ENCODE measurements at places on chromosomes 13 and 19. TPM values are rescaled to one million over a fixed set of nuclear protein-coding genes. Genes with fewer than 3 reads are reported as not detected.

TUBGCP3 gene
- total RNA-seq: 34.0 TPM

GRCh38 chr13:78596736-78597601, 6.4 kb downstream of the POU4F1 start:
- H3K4me1 ChIP-seq: no peaks in the 10 kb centered on the region
- no peak overlapping the region for H3K4me3 ChIP-seq
- H3K27me3 ChIP-seq: peaks cover 14% of the 10 kb centered on the region
- no peak for DNase-seq

GRCh38 chr19:50924586-50924985, 13.4 kb upstream of the KLK4 start:
- H3K4me1 ChIP-seq: no peaks in the 10 kb centered on the region
- no peaks in the 10 kb centered on the region for H3K36me3 ChIP-seq
- no peak for DNase-seq

TJP3 gene
- total RNA-seq: 0.41 TPM

DNA sequence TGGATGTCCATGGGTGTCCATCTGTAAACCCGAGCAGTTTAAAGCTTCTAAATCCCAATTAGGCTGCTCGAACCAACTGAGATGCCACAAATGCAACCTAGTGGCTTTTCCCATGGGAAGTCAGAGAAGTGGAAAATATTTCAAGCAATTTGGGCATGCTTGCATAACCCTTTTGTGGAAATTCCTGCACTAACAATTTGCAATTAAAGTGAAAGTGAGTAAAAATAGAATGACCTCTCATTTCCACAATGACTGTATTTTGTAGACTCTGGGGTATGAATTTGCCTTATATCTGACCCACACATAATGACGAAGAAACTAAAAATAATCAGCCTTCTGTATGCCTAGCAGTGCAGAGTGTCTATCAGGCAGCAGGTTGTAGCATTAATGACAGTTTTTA, 91.8 kb upstream of the TSC22D1 start:
- no peak overlapping the region for H3K4me3 ChIP-seq
- peaks cover 21% of the 10 kb centered on the region for H3K4me1 ChIP-seq
- DNase-seq: no peak

- no peak for DNase-seq
- no peaks in the 10 kb centered on the region for H3K27me3 ChIP-seq
- no peaks in the 10 kb centered on the region for H3K4me1 ChIP-seq
- H3K36me3 ChIP-seq: no peaks in the 10 kb centered on the region
Observed at GRCh38 chr19:34555447-34555846, 73.9 kb downstream of the WTIP start.

DNA sequence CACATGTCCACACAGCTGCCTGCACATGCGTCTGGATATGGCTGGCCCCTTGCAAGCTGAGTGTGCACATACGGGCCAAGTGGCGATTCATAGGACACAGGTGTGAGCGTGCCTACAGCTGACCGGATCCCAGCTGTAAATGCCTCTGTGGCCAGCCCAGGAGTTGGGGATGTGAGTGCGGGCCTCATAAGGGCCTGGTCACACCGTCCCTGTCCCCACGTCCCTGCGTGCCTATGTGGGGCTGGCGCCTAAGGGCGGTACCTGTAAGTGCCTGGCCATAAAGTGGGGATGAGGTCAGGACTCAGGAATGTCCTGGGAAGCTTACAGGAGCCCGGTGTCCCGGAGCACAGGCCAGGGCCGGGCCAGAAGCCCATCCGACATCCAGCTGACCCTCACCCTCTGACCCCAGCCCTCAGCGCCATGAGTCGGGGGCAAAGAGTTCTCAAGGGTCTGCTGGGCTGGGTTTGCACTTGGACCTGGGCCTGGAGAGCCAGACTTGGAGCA, 1.3 kb upstream of the ARHGAP45 start:
- peaks cover 17% of the 10 kb centered on the region for H3K4me1 ChIP-seq
- H3K4me3 ChIP-seq: no peak overlapping the region
- H3K27ac ChIP-seq: no peak overlapping the region
- no peaks in the 10 kb centered on the region for H3K27me3 ChIP-seq
- DNase-seq: no peak

DNA sequence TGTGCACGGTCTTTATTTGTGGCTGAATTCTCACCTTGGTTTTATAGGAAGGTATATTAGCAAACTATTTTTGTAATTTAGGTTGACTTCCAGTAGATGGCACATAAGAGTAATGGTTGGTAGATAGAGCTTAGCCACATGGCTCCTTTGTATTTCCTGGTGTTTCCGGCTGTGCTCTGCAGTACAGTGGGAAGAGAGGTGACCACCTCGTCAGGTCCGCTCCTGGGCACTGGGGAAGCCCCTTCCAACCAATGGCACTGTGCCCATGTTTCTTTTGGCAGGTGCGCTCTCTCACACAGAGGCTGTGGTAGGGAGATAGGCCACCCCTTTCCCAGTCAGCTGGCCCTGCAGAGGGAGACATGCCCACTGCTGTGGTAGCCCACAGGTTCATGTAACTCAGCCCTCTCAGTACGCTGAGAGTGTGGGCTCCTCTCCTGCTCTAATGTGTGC, 74.3 kb upstream of the ATP12A start:
- no peaks in the 10 kb centered on the region for H3K27me3 ChIP-seq
- H3K36me3 ChIP-seq: no peaks in the 10 kb centered on the region
- no peak overlapping the region for H3K27ac ChIP-seq
- DNase-seq: no peak

GRCh38 chr13:48731957-48732569, 78.3 kb downstream of the CYSLTR2 start:
- no peak overlapping the region for H3K4me3 ChIP-seq
- H3K27ac ChIP-seq: no peak overlapping the region
- H3K4me1 ChIP-seq: no peaks in the 10 kb centered on the region
- H3K36me3 ChIP-seq: no peaks in the 10 kb centered on the region

LMTK3 gene
- total RNA-seq: 0.51 TPM

DNA sequence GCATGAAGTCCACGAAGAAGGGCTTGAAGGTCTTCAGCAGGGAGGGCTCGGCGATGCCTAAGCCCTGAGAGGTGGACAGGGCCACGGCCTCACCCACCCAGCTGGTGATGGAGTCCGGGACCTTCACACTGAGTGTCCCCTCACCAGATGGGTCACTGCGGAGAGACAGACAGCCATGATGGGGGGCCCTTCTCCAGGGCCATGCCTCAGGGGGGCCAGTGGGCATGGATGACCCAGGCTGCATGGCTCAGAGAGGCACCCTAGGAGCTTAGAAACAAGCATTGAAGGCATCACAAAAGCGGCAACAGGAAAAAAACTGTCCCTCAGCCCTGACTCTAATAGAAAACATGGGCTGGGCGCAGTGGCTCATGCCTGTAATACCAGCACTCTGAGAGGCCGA, 63.2 kb downstream of the F2RL3 start:
- H3K36me3 ChIP-seq: no peaks in the 10 kb centered on the region
- DNase-seq: no peak
- H3K27me3 ChIP-seq: no peaks in the 10 kb centered on the region
- no peaks in the 10 kb centered on the region for H3K4me1 ChIP-seq

- H3K27me3 ChIP-seq: no peaks in the 10 kb centered on the region
- DNase-seq: no peak
- H3K27ac ChIP-seq: no peak overlapping the region
- no peaks in the 10 kb centered on the region for H3K36me3 ChIP-seq
Observed at GRCh38 chr13:76231522-76232167, 595.5 kb downstream of the LMO7 start.

GRCh38 chr13:36377826-36378468, 31.8 kb upstream of the SPART start:
- no peaks in the 10 kb centered on the region for H3K36me3 ChIP-seq
- no peak overlapping the region for H3K4me3 ChIP-seq
- DNase-seq: no peak
- no peaks in the 10 kb centered on the region for H3K27me3 ChIP-seq
- H3K4me1 ChIP-seq: no peaks in the 10 kb centered on the region
- H3K27ac ChIP-seq: no peak overlapping the region

DNA sequence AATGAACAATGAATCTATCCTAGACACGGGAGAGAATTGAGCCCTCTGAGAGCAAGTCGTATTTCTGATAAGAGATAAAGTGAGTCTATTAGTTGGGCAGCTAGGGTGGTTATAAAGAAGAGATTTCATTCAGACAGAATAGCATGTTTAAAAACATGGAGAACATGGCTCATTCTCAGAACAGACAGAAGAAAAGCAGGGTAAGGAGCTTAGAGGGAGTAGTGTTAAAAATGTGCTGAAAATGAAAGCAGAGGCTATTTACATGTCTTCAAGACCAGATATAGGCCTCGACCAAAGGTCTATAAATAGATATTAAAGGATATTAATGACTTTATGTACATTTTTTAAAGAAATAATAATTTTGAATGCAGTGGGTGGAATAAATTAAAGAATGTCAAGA, 149.5 kb downstream of the SLITRK1 start:
- no peaks in the 10 kb centered on the region for H3K4me1 ChIP-seq
- no peak overlapping the region for H3K4me3 ChIP-seq
- no peak overlapping the region for H3K27ac ChIP-seq
- no peak for DNase-seq
- no peaks in the 10 kb centered on the region for H3K36me3 ChIP-seq

SPACA7 gene
- total RNA-seq: not detected

DNA sequence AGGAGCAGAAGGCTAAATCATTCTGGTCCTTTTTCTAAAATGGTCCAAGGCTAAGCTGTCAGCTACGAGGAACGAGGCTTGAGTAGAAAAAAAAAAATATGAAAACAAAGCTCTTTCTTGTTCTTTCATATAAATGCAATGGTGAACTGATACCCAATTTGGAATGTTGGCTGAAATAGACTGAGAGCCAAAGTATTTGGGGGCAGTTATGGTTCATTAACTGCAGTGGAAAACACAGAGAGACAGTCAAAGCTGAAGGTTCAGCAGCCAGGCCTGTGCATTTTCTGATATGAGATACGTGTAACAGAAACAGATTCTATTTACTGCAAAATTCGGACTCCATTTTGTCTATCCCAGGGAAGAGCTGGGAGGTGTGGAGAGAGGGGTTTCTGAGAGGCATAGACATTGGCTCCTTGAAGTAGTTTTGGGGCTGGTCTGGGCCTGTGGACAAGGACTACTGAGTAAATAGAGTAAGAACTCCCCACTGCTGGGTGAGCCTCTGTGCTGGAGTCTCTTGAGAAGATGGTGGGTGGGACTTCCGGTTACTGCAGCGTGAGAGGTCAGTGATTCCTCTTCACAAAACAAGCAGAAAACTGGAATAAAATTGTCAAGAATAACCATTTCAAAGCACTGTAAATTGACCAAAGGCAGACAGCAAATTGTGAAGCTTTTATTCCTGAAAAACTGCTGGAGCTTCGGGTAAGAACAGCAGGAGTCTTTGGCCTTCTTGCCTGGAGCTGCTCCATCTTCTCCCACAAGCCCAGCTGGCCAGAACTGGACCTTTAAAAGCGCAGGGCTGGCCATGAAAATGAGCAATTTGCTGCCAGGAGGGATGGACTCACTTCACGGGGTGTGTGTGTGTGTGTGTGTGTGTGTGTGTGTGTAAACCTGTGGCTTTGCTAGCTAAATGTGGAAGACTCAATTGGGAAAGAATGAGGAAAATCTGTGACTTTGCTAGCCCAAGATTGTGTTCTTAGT, 43.1 kb upstream of the CNMD start:
- H3K27me3 ChIP-seq: peaks cover 15% of the 10 kb centered on the region
- no peaks in the 10 kb centered on the region for H3K4me1 ChIP-seq
- no peak overlapping the region for H3K4me3 ChIP-seq

NOTCH3 gene
- 0.37 TPM for total RNA-seq

GRCh38 chr13:32838945-32839344, 177.3 kb upstream of the KL start:
- H3K4me3 ChIP-seq: peak overlapping the region; percentile 14
- no peaks in the 10 kb centered on the region for H3K36me3 ChIP-seq
- DNase-seq: no peak
- peak overlapping the region; percentile 84 for H3K27ac ChIP-seq

DNA sequence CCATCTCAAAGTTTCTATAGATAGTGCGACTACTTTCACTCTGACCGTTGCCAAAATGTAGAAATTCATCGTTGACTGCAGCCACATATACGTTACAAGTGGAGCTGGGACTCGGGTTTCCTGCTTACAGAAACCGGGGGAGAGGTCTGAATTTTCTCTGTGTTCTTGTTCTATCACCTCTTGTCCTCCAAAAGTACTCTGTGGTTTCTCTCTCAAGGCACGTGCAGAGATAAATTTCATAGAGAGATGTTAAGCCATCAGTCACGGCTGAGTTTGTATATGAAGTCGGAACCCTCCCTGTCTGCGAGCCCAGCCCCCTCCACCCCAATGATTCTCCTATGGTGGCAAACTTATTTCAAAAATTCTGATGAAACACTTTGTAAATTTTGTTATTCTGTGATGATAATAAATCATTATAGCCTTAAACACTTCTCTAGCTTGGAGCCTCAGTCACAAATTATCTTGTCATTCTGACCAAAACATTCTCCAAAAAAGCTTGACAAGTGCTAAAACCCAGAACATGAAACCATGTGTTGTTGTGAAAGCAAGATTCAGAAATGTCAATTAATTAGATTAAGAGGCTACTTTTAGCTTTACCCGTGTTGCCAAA, 87.5 kb downstream of the TSHZ3 start:
- H3K4me1 ChIP-seq: no peaks in the 10 kb centered on the region
- H3K36me3 ChIP-seq: no peaks in the 10 kb centered on the region
- H3K27ac ChIP-seq: no peak overlapping the region
- H3K4me3 ChIP-seq: no peak overlapping the region

DNA sequence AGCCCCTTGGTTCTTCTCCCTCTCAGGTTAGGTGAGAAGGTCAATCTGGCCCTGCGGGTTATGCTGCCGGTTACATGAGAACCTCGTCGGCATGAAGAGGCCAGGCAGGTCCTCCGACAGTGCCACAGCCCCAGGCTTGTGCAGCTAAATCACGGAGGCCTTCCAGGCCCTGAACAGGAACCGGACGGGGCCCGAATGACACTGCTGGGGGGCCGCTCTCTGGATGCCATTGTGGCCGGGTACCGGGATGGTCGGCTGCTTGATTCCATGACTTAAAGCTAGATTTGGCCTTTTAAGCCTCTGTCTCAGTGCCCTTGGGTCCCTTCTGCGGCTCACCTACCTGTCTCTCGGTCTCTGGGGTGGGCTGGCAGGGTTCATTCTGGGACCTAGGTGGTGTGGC, 48.4 kb downstream of the C1QTNF9 start:
- no peak overlapping the region for H3K27ac ChIP-seq
- H3K4me1 ChIP-seq: no peaks in the 10 kb centered on the region
- no peaks in the 10 kb centered on the region for H3K27me3 ChIP-seq
- no peak overlapping the region for H3K4me3 ChIP-seq
- DNase-seq: no peak
- no peaks in the 10 kb centered on the region for H3K36me3 ChIP-seq

GRCh38 chr13:101579281-101579802, 126.9 kb downstream of the ITGBL1 start:
- no peak overlapping the region for H3K4me3 ChIP-seq
- H3K4me1 ChIP-seq: no peaks in the 10 kb centered on the region
- H3K27me3 ChIP-seq: no peaks in the 10 kb centered on the region
- no peaks in the 10 kb centered on the region for H3K36me3 ChIP-seq
- no peak for DNase-seq
- H3K27ac ChIP-seq: no peak overlapping the region

CEACAM16 gene
- total RNA-seq: not detected

ZNF865 gene
- 18.3 TPM for total RNA-seq

- H3K36me3 ChIP-seq: no peaks in the 10 kb centered on the region
- no peak for DNase-seq
- no peak overlapping the region for H3K4me3 ChIP-seq
- H3K27ac ChIP-seq: no peak overlapping the region
Observed at GRCh38 chr19:50490411-50490811, 13.8 kb upstream of the GARIN5A start.

All from GM12878 (cell line).